ENCODE measurements at places on chromosomes 5 and 9. TPM values are rescaled to one million over a fixed set of nuclear protein-coding genes. Genes with fewer than 3 reads are reported as not detected.

The SPATA31D4 gene
- not detected for polyA plus RNA-seq

DNA sequence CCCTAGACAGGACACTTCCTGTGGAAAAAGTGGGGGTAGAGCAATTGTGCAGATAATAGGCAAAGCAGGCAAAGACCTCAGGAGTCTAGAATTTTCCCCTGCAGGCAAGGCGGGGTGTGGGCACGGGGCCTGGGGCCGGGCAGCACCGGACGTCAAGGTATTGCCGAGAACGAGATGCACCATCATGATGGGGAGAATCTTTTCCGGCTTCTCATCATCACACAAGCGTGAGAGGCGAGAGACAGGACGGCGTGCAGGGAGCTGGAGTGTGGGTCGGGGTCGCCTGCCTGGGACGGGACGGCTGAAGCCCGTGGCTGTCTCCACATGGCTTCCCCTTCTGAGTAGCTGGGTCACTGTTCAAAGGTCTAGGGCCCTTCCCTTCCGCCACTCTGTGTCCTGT, 44.5 kb downstream of the OLFM1 start:
- no peak for DNase-seq

The GABRG2 gene
- polyA plus RNA-seq, result not detected

DNA sequence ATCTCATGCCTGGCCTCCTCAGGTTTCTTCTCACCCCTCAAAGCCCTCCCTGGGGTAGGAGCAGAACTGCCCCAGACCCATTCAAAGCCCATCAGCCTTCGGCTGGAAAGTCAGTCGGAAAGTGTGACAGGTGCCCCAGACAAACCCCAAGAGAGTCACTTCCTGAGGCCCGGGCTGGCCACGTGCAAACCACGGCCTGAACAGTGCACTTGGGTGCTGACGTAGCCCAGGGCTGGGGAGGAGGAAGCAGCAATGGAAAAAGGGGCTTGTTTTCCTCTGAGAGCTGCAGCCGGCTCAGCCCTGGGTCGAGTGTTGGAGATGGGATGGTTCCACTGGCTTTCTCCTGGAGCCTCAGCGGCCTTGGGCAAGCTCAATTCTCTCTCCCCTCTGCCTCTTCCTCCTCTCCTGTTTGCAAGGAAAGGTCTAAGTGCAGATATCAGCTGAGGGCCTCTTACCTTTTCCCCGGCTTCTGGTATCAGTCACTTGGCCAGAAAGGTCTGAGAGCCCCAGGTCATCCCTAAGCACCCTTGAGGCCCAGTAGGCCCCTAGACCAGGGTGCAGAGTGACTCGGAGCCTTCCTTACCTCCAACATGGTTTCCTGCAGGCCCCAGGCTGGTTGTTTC, 5.9 kb upstream of the EGR1 start:
- peak; percentile 63 for DNase-seq

The PCDHGB4 gene
- 0.15 TPM for polyA plus RNA-seq

- DNase-seq, result no peak
These were observed 172.6 kb upstream of the PAPPA start for GRCh38 chr9:115980976-115981375.
